Activated T-cell treated with anti-CD3 and anti-CD28 coated beads, Interleukin-2, amount 50 U/mL, for 48 hours (primary cell): ENCODE measurements at places on chromosomes 4 and X.

DNA sequence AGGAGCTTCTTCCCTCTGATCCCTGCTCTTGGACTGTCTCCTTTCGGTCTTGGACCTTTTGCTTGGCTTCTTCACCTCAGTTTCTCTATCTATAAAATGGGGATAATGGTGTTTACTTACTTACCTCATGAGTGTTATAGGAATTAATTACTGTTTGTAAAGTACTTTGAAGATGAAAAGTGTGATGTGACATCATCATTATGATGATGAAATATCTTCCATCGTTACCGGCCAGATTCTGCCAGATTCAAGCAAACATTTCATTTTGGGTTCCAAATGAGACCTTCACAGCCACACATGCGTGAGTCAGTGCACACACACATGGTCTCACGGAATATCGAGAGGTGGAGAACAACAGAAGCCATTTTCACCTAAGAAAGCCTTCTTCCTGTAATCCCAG lies 220.1 kb upstream of the RPL34 start:
- no peak for DNase-seq

DNA sequence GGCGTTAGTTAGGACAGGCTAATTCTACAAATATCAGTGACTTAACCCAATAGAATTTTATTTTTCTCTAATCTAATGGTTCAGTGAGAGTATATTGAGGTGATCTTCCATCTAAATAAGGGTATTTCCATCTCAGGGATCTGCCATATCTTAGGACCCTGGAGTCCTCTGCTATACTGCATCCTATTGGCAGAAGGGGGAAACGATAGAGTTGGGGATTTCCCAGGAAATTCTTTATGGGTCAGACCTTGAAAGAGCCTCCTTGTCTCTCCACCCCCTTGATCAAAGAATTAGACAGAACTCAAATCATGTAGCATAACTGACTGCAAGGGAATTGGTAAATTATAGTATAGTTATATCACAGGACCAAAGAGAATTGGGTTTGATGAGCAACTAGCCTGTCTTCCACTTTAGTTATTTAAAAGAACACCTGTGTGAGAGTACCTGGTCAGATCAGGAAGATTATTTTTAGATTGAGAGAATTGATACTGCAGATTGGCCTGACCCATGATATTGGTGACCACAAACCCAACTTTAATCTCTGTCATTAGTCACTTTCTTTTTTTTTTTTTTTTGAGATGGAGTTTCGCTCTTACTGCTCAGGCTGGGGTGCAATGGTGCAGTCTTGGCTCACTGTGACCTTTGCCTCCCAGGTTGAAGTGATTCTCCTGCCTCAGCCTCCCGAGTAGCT lies 25.6 kb downstream of the SMARCA5 start:
- no peak for DNase-seq

- DNase-seq = no peak
Observed at GRCh38 chrX:3509934-3510333, 163.5 kb upstream of the MXRA5 start.

DNA sequence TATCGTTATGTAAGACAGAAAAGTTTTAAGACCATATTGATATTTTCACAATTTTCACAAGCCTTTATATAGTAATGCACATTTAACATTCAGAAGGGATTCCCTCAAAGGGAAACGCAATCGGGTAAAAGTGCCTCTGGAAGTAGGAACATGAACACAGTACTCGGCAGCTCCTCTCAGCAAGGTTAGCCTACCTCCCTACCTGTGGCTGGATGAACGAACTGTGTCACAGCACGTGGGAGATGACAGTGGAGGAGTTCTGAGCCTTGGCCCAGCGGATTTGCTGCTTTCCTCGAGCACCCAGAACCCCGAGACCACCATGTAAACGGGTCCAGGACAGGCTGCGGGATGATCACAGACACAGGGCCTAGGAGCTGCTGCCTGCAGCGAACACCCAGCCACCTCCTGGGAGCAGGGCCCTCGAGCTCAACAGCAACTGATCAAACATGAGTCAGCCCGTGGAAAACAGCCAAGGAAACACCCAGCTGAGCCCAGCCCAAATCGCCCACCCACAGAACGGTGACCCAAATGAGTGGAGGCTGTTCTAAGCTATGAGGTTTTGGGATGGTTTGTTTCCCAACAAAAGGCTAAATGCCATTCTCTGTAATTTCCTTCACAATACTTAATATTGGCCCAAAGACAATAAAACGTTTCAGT lies 30.4 kb downstream of the FAT1 start:
- DNase-seq = no peak

GRCh38 chr4:121213940-121214339 lies 49.8 kb upstream of the TNIP3 start:
- no peak for DNase-seq

GRCh38 chr4:115675719-115676118 lies 562.3 kb upstream of the NDST4 start:
- DNase-seq = no peak
